ENCODE measurements at places on chromosomes 6 and 20.

DNA sequence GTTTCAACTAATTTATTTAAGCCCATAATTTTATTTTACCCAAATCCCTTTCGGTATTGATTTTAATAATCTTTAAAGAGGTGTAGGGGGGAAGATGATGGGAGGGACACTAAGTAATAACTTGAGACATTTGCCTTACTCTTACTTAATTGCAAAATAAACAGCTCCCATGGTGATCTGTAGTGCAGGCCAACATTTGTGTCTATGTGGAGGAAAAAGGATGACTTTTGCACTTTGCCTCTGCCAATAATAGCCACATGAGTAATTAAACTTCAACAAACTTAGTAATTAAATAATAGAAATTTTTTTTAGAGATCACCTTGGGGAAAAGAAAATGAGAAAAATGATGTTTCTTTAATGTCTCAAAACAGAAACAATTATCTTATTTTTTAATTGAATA, 29.9 kb upstream of the CD2AP start:
- no peak for DNase-seq

- DNase-seq = no peak
Measured at GRCh38 chr6:21409231-21409630, 184.3 kb upstream of the SOX4 start.

DNA sequence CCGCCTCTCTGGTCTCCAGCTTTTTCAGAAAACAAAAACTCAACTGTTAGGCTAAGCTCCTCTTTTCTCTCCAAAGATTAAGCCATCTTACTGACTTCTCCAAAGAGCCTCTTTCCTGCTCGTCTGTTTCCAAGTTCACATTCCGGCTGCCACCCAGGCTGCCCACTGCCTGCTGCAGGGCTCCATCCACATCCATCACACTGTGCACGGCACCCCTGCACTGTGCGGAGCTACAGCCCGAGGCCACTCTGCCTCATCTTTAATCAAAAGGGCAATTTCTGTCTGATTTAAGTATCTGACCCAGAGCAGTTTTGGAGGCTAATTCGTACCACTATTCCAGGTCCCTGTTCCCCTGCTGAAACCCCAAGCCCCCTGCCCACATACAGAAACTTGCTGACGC, 141.6 kb upstream of the ARMC2 start:
- no peak for DNase-seq

DNA sequence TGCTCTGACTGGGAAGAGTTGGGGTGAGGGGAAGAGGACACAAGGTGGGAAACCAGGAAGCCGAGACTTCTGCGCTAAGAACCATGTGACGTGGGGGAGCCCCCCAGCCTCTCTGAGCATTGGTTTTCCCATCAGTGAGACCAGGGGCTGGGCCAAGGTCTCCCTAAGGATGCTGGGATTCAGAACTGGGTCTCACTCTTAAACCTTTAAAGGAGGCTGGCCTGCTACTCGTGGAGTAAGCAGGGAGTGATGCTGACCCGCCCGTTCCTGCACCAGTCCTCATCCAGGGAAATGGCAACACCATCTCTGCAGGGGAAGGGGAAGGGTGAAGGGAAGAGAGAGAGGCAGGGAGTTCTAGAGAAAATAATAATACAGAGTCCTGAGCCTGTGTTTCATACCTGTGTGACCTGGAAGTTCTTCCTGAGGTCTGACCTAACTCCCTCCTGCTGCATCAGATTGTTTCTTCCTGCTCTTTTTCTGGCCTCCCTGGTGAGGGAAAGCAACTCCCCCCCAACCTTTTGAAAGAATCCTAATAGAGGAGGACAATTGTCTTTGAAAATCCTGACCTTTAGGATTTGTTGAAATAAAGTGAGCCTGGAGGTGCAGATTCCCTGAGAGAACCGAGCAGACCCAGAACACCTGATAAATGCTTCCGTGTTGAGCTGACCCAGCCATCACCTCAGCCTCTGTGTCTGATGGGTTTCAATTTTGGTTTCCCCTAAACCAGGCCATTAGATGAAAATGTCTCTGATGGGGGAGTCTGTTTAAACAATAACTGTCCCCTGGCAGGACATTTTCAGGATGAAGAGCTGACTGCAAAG, 3.0 kb upstream of the GRM4 start:
- DNase-seq = no peak

- no peak for DNase-seq
Measured at GRCh38 chr20:37090407-37090806, 5.4 kb downstream of the RBL1 start.

DNA sequence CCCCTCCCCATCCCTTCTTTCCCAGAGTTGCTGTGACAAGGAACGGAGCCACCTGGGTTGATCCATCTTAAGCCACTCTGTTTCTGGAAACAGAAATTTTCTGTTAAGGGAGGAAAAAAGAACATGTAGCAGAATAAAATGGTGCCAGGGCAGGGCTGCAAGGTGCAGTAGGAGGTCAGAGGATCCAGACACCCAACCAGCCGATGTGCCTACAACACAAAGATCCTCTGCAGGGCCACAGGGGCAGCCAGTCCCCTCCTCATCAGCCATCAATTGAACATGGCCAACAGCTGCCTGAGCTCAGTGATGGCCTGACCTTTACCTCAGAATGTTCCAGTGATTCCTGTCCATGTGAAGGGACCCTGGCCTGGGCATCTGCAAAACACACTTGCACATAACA, 11.9 kb downstream of the MDFI start:
- DNase-seq = no peak

DNA sequence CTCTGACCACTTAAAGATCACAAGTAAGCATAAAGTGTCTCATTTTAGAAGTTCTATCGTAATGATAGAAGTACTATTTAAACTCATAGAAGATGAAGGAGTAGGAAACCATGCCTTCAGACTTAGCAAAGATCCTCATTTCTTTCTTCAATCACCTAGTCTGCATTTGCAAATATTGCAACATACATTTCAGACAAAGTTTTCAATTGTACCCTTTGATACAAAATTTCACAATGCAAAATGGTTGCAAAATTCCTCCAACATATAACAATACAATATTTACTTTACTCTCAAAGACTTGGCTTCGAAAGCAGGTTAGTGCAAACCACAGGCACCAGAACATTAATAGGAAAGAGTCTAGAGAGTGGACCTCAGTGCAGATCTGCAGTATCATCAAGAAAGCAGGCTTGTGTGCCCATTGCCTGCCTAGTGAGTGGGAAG, 16.1 kb upstream of the ROS1 start:
- DNase-seq = no peak

GRCh38 chr20:62357187-62357667, 9.9 kb downstream of the LAMA5 start:
- no peak for DNase-seq

DNA sequence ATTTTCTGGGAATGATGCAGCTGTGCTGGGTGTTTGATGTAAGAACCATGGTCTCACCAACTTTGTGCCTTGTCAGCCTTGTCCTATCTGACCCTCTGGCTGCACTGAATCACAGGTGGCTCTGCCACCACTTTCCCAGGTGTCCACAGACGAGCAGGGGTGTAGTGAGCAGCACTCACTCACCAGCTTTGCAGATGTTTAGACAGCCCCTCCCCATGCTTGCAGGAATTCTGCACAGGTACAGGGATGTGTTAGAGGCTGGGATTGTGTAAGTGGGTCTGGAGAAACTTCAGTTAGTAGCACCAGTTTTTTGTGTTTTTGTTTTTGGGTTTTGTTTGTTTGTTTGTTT, 88.2 kb upstream of the NAA20 start:
- no peak for DNase-seq

DNA sequence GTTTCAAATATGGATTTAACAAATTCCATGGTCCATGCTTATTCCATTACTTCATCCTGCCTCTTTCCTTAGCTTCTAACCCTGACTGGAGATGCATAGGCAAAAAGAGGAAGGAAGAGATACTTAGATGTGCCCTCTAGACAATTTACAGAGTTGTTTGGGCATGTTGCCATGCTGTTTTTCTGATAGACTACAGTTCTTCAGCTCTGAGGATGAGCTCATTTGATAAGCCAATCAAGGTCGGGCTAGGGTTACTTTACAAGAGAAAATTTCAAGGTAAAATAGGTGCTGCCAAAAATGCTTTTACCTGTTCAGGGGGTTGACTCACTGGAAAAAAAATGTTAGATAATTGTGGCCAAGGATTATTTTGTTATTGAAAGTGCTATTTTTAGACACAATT, 5.9 kb downstream of the HCRTR2 start:
- no peak for DNase-seq

Measured in caudate nucleus (tissue), 63 donors.